ENCODE measurements at places on chromosomes 2 and 18.

- no peak for DNase-seq
These were observed 150.0 kb upstream of the ALKAL2 start for GRCh38 chr2:437756-438393.

GRCh38 chr18:27428120-27428519, 243.0 kb upstream of the CHST9 start:
- no peak for DNase-seq

- no peak for DNase-seq
These were observed 58.1 kb downstream of the SPOPL start for GRCh38 chr2:138559641-138560040.

DNA sequence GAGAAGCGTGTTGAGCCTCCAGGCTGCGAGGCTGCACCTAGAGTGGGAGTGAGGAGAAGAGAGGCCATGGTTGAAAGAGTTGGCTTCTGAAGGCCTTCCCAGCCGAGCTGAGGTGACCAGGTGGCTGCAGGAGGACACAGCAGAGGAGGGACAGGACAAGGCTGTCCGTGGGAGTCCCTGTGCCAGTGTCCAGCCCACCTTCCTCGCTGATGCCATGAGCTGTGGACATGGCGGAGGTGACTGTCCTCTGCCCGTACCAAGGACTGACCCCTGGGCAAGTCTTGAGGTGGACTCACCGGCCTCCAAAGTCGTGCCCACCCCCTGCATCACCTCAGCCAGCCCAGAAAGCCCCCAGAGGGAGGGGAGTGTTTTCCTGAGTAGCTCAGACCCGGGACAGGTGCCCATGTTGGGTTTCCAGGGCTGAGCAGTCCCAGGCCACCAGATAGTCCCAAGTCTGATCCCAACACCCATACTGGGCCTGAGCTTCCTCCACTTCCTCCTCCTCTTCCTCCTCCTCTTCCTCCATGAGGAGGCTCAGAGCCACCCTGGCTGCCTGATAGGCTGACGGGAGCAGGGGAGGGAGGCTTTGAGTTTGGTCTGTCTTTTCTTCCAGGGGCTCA, 43.0 kb upstream of the FOSL2 start:
- DNase-seq: no peak

DNA sequence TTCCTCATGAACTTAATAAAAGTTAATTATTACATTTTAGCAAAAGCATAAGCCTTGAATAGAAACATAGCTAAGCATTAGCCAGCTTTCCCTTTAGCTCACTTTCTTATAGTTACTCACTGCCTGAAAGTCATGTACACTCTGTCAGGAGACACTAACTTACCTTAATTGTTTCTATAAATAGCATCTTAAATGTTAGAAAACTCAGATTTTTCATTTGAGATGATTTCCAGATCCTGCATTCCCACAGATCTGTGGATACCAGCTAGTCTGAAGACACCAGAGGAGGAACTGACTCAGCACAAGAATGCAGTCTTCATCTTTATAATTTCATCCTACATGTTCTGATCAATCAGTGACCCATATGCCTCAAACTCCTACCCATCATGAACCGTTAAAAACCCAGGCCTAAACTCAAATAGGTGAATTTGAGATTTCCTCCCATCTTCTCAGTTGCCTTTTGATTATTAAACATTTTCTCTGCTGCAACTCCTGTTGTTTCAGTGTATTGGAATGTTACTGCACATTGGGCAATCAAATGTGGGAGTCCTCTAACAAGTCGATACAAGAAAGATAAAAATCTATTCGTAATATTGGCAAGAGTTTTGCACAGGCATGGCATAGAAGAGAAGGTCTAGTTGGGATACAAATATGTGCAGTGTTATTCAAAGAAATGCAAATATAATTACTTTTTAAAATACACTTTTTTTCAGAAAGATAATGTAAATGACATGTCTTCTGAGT, 857.4 kb upstream of the CDH2 start:
- no peak for DNase-seq

GRCh38 chr2:45332094-45332493, 279.0 kb downstream of the SRBD1 start:
- peak; percentile 7 for DNase-seq

DNA sequence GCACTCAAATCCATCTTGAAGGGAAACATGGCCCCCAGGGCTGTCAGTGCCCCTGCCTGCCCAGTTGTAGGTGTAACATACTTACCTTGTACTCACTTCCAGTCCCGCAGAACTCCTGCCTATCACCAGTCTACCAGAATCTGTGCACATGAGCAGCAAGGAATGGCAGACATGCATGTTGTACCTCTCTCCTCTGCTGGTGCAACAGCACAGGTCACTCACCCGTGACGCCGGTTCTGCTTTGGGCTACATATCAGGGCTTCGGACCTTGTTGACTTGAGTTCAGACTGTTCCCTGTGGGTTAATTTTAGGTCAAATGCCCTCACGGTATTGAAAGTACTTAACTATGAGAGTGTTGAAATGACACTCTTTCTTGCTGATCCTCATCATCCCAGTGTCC, 215.7 kb downstream of the TPGS2 start:
- DNase-seq: no peak

DNA sequence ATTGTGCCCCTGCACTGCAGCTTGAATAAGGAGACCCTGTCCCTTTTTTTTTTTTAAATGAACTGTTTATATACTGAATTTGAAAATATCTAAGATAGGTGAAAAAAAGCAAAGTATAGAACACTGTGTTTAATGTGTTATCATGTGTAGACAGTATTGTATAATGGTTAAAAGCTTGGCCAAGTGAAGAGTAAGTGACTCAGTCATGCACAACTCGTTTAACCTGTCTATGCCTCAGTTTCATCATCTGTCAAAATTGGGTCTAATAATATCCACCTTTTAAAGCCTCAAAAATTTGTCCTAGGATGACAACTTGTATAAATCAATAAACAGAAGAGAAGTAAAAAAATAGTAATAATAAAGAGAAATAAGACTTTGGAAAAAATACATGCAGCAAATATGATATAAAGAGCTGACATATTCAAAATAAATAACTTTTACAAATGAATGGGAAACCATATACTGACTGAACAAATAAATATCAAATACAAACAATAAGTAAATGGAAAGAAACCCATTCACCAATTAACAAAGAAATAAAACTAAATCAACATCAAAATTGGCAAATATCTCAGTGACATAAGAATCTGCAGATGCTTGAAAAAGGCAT, 113.7 kb downstream of the C2orf74 start:
- no peak for DNase-seq

- no peak for DNase-seq
These were observed 11.1 kb downstream of the ONECUT2 start for GRCh38 chr18:57446322-57446721.

DNA sequence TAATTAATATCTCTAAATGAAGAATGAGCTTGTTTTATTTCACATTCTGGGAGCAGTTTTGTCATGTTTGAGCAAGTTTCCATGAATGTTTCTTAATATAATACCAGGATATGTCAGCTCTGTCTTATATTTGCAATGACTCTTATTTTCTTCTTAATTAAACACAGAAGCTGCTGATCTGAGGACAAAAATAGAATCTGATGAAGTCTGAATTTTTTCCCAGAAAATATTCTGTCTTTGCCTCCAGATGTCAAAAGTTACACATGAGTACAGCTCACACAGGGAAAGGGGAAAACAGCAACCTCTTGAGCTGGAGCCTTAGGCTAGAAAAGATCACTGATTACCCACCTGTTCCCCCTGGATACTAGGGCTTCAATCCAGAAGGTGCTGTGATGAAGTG, 606.6 kb upstream of the SYT4 start:
- no peak for DNase-seq

- DNase-seq: no peak
These were observed 27.8 kb upstream of the SERTAD2 start for GRCh38 chr2:64681479-64681967.

DNA sequence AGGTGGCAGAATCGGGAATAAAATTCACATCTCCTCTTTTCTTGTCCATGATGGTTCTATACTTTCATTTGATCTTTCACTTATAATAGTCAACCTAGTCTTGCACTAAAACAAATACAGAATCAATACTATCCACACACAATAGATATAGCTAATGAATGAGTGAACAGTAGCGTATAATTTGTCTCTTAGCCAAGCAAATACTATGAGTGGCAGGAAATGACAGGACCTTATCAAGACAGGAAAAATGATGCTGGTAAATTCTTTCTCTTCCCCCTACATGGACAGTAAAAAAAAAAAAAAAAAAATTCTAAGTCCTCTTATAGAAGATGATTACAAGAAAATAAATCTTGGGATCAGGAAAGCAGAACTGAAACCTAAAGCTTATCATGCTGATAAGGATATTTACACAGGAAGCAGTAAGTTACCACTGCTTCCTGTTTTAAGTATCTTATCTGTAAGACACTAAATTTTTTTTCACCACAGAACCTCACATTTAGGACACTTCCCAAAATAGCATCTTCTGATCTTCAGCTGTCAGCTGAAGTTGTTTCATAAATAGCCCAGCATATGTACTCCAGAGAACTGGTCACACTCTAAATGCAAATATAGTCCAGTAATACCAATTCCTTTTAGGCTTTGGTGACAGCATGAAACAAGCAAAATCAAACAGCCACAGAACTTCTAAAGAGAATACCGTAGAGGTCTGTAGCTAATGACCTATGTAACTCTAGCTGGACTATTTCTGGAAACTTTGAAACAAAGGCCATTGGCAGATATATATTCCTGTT, 27.0 kb downstream of the IRS1 start:
- peak; percentile 69 for DNase-seq

- DNase-seq: no peak
These were observed 79.6 kb downstream of the STPG4 start for GRCh38 chr2:47075361-47076125.

GRCh38 chr2:217573571-217573970, 429.2 kb downstream of the TNS1 start:
- DNase-seq: no peak

- DNase-seq: no peak
These were observed 22.3 kb downstream of the PXDN start for GRCh38 chr2:1721706-1722646.

GRCh38 chr2:233448220-233448559, 93.9 kb downstream of the DGKD start:
- no peak for DNase-seq

GRCh38 chr2:25129901-25130520, 38.4 kb downstream of the POMC start:
- no peak for DNase-seq

GRCh38 chr18:36186461-36187192, 670 bp upstream of the MOCOS start:
- DNase-seq: peak; percentile 19

- DNase-seq: peak; percentile 15
These were observed 151.7 kb upstream of the ZNF521 start for GRCh38 chr18:25503567-25504081.

GRCh38 chr2:161990036-161990435, 84.0 kb downstream of the DPP4 start:
- DNase-seq: no peak

DNA sequence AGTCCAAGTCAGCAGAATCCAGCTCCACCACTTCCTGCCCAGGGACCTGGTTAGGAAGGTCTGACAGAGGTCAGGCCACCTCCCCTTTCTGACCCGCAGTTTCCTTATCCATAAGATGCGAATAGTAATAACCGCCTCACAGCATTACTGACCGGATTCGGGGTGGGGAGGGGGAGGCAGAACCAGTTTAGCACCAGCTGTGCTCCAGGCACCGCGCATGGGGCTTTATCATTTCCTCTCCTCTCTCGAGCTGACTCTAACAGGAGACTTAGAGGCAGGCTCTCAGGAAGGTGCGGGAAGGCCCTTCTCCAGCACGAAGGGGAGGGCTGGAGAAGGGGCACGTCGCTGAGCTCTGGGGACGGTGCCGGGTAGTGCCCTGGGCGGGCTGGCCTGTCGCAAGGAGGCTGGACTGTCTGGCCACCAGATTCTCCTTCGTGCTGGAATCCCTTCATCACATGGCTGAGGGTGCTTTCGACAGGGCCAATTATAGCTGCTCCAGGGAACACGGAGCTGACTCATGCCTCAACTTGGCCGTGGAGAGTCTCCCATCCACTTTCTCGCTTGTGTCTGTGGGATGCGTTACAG, 5.7 kb downstream of the EHD3 start:
- no peak for DNase-seq

DNA sequence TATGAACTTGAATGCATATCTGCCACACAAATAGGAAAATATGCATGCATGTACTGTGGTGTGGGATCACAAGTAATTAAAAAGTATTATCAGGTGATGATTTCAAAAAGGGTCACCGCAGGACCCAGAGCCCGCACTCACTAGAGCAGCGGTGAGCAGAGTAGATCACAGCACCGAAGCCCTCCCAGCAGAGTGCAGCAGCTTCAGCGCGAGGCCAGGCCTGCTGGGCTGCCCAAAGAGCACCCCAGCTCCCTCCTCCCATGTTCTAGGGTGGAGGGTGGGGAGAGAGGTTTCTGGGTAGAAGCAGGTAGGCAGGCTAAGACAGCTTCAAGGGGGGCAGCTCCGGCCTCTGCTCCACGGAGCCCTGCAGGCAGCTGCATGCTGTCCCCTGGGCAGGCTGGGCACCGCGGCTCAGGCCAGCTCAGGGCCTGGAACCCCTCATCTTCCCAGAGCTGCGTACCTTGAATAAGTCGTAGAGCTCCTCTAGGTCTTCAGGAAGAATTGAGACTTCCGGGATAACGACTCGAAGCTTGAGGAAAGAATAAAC, 24.9 kb downstream of the RPL31 start:
- DNase-seq: no peak

GRCh38 chr2:98712145-98712544, 18.8 kb downstream of the MGAT4A start:
- no peak for DNase-seq

- no peak for DNase-seq
These were observed 504.5 kb downstream of the IRS1 start for GRCh38 chr2:226295123-226295522.

- DNase-seq: no peak
These were observed 174.7 kb upstream of the SIX3 start for GRCh38 chr2:44766777-44767176.

DNA sequence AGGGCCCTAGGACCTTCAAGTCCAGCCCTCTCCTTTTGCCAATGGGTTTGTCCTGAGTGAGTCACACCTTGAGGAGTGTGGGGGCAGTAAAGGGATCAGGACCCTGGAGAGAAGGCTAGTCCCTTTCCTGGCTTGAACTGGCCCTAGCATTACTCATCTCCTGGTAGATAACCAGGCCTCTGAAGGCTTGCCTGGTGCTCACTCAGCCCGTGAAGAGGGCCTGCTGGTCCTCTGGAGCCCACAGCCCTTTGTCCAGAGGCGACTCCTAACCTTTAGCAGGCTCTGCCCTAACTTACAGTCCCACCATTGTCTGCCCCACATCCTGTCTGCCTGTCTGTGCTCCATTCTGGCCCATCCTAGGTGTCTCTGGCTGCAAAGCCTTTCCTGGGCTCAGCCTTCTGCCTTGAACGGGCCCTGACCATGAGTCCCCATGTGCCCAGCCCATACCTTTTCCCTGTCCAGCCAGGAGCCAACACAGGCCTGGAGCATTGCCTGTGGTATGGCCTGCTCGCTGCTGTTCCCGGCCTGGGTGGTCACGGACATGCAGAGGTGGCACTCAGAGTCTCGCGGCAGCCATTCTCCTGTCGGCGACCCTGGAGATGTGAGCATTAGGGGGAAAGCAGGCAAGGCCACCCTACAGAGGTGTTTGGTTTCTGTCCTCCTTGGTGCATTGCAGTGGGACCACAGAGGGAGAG, 5.0 kb downstream of the SFTPB start:
- no peak for DNase-seq

DNA sequence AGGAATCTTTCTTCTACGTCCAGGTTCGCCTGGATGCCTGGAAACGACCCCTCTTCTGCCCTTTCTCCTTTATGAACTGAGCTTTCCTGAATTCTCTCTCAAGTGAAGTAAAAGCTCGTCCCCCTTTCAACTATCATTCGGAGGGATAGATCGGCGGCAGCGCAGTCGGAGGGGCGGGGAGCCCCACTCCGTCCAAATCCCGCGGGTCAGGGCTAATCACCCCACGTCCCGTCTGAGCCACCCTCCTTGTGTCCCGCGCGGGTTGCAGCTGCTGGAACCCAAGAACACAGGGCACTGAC, 367 bp downstream of the FBXO48 start:
- DNase-seq: no peak

Data from inflammatory macrophage treated with lipopolysaccharide for 4 hours (primary cell).